Stimulated activated CD4-positive, alpha-beta T cell treated with anti-CD3 and anti-CD28 coated beads, TNF-alpha, amount 100 ng/mL, for 48 hours (primary cell): ENCODE measurements at places on chromosomes 3 and 15.

- DNase-seq: no peak
Observed at GRCh38 chr3:113533534-113533892, 1.2 kb downstream of the SIDT1 start.

- DNase-seq: no peak
Observed at GRCh38 chr3:100526613-100527346, 34.4 kb downstream of the TMEM45A start.

- no peak for DNase-seq
Observed at GRCh38 chr15:78018445-78018844, 59.1 kb downstream of the TBC1D2B start.

DNA sequence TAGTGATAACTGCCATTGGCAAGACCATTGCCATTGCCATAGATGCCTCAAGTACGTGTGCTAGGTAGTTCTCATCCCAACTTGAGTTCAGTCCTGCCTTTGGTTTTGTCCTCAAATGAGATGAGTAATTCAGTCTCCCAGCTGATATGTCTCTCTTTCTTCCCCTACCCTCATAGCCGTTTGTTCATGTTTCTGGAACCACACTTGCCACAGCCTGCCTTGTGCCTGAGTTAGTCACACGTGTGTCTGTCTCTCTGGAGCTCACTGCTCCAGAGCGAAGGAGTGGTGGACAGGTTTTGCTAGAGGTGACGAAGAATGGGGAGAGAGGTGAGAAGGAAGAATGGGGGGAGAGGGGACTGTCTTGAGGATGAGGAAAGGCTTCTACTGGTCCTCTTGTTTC, 88.0 kb upstream of the IGF1R start:
- DNase-seq: no peak
